ENCODE measurements at places on chromosomes 1 and 21. TPM values are rescaled to one million over a fixed set of nuclear protein-coding genes. Genes with fewer than 3 reads are reported as not detected.

DNA sequence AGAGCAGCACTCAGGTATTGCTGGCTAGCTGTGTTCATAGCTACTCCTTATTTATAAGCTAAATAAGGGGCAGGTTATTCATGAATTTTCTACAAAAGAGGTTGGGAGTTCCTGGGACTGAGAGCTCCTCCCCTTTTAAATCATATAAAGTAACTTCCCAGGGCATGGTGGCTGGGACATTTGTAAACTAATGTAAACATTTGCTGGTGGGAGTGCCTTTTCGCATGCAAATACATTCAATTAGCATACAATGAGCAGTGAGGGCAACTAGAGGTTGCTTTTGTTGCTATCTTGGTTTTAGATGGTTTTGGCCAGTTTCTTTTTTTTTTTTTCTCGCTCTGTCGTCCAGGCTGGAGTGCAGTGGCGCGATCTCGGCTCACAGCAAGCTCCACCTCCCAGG is 43.4 kb downstream of the GNPAT start:
- DNase-seq, result no peak

Gene S100A3
- polyA plus RNA-seq, result 15.0 TPM

GRCh38 chr1:48203287-48203900 is 19.1 kb upstream of the SLC5A9 start:
- peak; percentile 63 for DNase-seq

Gene ADORA3
- polyA plus RNA-seq, result 4.7 TPM

DNA sequence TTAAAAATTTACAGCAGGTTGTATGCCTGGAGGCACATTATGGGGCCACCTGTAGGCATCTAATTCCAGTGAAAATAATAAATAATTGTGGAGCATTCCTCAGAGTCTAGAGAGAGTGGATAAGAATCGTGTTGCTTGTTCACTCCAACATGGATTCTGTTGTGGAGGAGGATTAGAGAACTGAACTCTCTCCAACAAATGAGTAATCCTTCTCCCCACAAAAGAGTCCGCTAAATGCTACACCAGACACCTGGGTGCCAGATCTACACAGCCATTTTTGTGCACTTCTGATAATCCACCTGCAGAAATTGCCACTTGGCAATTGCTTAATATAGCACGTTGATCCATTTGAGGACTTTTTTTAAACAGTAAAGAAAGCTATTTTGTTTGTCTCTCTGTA is 113.7 kb upstream of the DPYD start:
- DNase-seq, result no peak

DNA sequence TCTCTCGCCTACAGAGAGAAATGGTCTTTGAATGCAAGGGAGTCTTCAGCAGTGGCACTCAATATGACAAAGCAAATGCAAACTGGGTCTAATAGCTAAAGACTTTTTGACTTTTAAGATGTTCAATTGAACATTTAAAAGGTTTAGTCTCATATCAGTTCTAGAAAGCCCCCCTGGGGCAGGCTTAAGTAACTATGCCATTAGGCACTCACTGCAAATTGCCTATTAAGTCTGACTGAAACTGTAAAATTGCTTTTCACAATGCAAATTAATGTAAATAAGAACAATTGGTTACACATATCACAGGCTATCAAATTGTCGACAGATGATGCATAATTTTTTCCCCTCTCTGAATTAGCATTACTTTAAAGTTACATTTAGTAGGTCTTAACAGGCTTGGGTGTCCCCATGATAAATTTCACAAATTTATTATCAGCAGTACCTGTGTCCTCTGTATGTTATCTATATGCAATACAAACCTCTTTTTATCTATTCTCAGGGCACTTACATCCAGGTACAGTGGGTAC is 329.1 kb downstream of the LRRIQ3 start:
- DNase-seq, result no peak

- DNase-seq, result no peak
Observed at GRCh38 chr21:41671859-41672542, 94.9 kb downstream of the RIPK4 start.

Gene DMBX1
- polyA plus RNA-seq, result not detected

All from stomach (tissue), 19 donors.